ENCODE measurements at places on chromosomes 5 and 9.

DNA sequence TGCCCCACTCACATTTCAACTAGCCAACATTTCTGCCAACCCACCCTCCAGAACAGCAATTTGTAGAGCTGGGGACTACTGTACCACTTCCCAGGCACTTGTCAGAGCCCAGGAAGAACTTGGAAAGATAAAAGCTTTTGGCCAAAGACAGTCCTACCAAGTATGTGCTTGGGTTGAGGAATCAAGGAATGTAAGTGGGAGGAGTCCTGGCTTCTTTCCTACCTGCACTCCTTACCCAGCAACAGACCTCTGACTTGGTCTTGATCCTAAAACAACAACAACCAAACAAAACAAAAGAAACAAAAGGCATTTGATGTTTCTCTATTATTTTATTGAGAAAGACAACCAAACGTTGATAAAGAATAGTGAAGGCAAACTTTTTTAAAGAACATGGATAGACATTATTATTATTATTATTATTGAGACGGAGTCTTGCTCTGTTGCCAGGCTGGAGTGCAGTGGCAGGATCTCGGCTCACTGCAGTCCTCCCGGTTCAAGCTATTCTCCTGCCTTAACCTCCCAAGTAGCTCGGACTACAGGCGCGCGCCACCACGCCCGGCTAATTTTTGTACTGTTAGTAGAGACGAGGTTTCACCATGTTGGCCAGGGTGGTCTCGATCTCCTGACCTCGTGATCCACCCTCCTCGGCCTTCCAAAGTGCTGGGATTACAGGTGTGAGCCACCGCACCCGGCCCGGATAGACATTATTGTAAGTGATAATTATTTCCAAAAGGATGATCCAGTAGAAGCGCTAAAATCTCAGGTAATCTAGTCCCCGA lies 33.5 kb downstream of the ANXA2R start:
- DNase-seq, result no peak
- no peaks in the 10 kb centered on the region for H3K36me3 ChIP-seq

GRCh38 chr5:38806775-38807258 lies 39.0 kb upstream of the OSMR start:
- H3K27ac ChIP-seq, result no peak overlapping the region
- no peaks in the 10 kb centered on the region for H3K36me3 ChIP-seq
- H3K27me3 ChIP-seq, result peaks cover 23% of the 10 kb centered on the region
- no peaks in the 10 kb centered on the region for H3K4me1 ChIP-seq
- no peak for DNase-seq
- no peak overlapping the region for H3K4me3 ChIP-seq

GRCh38 chr5:2148312-2149194 lies 265.8 kb upstream of the IRX4 start:
- H3K36me3 ChIP-seq, result no peaks in the 10 kb centered on the region
- no peaks in the 10 kb centered on the region for H3K27me3 ChIP-seq
- no peak overlapping the region for H3K4me3 ChIP-seq

- H3K4me1 ChIP-seq, result peaks cover 5% of the 10 kb centered on the region
- H3K4me3 ChIP-seq, result no peak overlapping the region
- H3K36me3 ChIP-seq, result no peaks in the 10 kb centered on the region
- peaks cover 5% of the 10 kb centered on the region for H3K27me3 ChIP-seq
Measured at GRCh38 chr9:108413809-108414208, 442.0 kb downstream of the ACTL7B start.

DNA sequence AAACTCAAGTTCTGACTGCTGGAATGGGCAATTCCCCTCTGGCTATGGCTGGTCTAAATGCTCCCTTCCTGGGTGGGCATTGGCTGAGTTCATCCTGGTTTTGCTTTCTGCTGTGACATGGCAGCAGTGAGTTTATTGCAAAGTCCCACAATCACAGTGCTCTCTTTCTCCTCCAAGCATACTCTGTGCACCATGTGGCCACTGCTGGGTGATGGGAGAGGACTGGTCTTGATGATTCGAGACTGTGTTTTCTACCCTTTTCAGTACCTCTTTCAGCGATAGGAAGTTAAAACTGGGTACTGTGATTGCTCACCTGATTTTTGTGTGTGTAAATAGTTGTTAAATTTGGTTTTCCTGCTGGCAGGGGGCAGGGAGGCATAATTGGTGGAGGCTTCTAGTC lies 49.7 kb downstream of the FER start:
- H3K4me3 ChIP-seq, result no peak overlapping the region
- no peaks in the 10 kb centered on the region for H3K4me1 ChIP-seq
- H3K27me3 ChIP-seq, result no peaks in the 10 kb centered on the region
- H3K27ac ChIP-seq, result no peak overlapping the region
- peaks cover 39% of the 10 kb centered on the region for H3K36me3 ChIP-seq

- peak overlapping the region; percentile 89 for H3K27ac ChIP-seq
- peak overlapping the region; percentile 89 for H3K4me3 ChIP-seq
- DNase-seq, result no peak
- H3K36me3 ChIP-seq, result no peaks in the 10 kb centered on the region
Measured at GRCh38 chr9:134066526-134066912, 1.3 kb downstream of the BRD3 start.

DNA sequence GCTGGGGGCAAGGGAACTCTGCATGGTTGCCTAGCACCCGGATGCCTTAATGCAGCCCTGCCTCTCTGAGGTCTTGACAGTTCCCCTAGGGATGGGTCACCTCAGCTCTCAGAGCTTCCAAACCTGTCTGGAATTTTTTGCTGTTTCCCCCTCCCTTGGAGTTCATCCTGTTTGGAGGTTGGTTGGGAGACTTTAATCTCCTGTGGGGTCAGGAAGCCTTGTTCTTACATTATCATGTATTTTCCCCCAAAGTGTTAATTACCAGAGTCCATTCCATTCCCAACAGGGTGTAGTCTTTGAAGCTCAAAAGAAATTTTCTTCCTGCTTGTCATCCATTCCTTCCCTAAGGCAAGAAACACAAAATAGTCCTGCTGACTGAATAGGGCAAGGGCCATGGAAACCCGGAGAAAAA lies 150.3 kb upstream of the SPRY4 start:
- H3K4me3 ChIP-seq, result no peak overlapping the region
- no peak for DNase-seq
- peaks cover 2% of the 10 kb centered on the region for H3K4me1 ChIP-seq
- H3K27me3 ChIP-seq, result peaks cover 41% of the 10 kb centered on the region
- no peak overlapping the region for H3K27ac ChIP-seq

Data from stimulated activated naive B cell treated with anti-CD40 and anti-IgM and Interleukin-4, amounts not matched to agents 10 μg/mL and 1 μg/mL and 100 μg/mL, for 72 hours (primary cell).